ENCODE measurements at places on chromosomes 1 and 21.

GRCh38 chr1:218982482-218982881 is 191.2 kb upstream of the LYPLAL1 start:
- DNase-seq = no peak

GRCh38 chr1:78101514-78101913 is 55.7 kb downstream of the GIPC2 start:
- no peak for DNase-seq

DNA sequence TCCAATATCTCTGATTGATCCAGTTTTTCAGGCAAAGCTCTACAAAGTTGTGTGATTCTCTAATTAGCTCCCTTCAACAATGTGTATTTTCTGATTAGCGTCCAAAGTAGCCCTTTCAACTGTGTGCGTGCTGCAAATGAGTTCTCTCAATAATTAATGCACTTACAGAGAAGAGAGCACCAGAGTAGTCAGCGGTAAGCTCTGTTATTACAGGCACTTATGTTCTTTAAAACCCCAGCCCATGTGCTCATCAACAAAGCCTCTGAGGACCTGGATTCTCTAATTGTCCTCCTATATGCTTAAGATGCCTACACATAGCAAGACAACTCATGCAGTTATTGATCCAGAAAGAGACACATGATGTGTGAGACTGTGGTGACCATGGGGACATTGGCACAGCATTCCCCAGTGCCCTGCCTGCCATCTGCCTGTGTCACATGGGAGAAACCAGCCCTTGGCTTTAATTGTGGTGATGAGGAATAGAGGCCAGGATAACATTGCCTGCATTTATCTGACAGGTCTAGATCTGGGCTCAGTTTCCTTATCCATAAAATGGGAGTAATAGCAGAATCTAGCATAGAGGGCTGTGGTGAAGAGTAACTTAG is 151.7 kb downstream of the PCP4 start:
- DNase-seq = no peak

DNA sequence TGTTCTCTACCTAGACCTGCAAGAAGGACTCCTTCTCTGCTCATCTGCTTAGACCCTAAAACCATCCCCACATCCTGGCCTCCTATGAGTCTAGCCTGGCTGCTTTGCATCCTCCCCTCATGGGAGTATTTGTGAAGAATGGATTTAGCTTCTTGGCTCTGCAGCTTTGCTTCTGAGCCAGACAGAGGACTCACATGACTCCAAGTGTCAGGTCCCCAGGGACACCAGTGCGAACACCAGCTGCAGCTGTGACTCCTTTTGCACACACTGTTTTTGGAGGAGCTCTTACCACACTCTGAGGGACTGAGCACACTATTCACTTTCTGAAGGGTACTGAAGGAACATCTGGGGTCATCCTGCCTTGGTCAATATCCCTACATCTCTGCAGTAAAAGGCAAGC is 131.8 kb upstream of the SGIP1 start:
- no peak for DNase-seq

GRCh38 chr1:20787840-20788795 is 1.0 kb upstream of the HP1BP3 start:
- DNase-seq = no peak

DNA sequence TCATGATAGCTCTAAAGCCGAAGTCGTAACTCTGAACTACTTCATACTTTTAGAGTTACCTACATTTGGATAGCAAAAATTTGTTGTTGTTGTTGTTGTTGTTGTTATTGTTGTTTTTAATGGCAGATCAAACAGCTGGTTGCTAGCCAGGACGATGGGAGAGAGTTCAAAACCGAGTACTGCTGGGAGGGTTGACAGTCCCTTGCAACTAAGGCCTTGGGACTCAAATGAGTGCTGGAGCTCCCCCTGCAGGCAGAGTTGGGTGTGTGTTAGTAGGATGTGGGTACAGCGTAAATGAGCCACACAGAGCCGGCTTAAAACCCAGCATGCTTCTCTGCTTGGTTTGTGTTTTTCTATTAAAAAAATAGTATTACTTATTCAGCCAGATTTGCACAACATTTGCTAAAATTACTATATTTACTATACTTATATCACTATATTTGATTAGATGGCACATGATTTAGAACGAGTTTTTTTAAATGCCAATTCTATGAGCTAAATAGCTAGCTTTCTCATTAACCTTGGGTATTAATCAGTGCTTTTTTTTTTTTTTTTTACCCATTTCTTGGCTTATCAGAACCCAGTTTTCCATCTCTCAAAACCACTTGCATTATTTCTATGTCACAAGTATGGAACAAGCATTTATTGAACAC is 129.2 kb upstream of the SYT6 start:
- DNase-seq = peak; percentile 71

DNA sequence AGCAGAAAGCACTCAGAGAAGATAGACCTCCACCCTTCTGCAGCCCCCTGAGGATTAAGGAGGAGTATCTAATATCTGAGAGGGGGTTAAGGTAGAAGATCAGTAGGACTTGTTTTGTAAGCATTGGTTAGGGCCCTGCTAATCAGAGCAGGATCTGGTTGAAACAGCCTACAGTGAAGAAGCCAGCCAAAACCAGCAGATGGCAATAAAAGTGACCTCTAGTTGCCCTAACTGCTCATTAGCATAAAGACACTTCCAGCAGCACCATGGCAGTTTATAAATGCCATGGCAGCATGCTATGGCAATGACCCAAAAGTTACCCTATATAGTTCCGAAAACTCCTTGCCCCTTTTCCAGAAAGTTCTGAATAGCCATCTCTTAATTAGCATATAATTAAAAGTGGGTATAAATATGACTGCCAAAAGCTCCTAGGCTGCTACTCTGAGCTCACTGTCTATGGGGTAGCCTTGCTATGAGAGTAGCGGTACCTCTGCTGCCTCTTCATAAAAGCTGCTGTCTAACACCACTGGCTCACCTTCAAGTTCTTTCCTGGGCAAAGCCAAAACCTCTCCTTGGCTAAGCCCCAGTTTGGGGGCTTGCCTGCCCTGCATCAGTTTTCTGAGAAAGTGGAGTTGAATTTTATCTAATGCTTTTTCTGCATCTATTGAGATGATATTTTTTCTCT is 254.2 kb downstream of the PAPPA2 start:
- DNase-seq = no peak

DNA sequence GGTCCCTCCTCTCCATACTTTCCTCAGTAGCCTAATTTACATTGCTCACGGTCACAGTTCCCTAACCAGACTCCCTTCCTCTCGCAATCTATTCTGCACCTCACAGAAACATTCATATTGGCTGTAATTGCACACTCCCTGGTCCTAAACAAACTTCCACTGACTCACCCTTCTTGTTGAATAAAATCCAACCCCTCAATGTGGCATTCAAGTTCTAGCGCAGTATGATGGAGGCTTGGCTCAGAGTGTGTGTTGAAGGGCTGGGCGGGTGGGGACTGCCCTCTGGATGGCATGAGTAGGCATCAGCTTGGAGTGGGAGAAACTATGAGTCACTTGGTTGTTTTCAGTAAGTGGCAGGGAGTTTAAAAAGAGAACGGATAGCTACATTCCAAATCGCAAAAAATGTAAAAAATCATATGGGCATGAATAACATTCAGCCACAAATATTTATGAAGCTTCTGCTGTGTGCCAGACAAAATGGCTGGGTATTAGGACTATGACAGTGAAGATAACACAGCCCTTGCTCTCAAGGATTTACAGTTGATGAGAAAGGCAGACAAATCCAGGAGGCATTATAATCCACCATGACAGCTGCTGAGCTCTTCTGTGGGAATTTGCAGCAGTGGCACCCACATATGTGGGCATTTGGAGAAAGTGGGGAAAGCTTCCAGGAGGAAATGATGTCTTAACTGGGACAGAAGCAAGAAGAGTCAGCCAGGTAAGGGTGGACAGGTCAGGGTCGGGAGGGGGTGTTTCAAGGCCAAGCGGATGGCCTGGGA is 42.2 kb upstream of the LYST start:
- DNase-seq = no peak

- no peak for DNase-seq
These were observed 2.1 kb upstream of the KIF21B start for GRCh38 chr1:201025571-201026002.

- no peak for DNase-seq
These were observed 3.0 kb downstream of the DUSP23 start for GRCh38 chr1:159783724-159784123.

- no peak for DNase-seq
These were observed 16.1 kb upstream of the IFFO2 start for GRCh38 chr1:18972531-18972930.

GRCh38 chr1:39977202-39977601 is 22.3 kb downstream of the MFSD2A start:
- DNase-seq = no peak

All from activated naive CD4-positive, alpha-beta T cell (primary cell).